A172 (cell line): ENCODE measurements at places on chromosomes 7 and 10. TPM values are rescaled to one million over a fixed set of nuclear protein-coding genes. Genes with fewer than 3 reads are reported as not detected.

GRCh38 chr10:45373576-45374349, at the start of gene ALOX5:
TSS of gene ALOX5 (plus strand) at chr10:45374216. CDS start at chr10:45374280, 64 bp downstream.
- DNase-seq = peak; percentile 20

- no peak for DNase-seq
Measured at GRCh38 chr7:19944363-19945120, 171.1 kb upstream of the TMEM196 start.

- DNase-seq = no peak
Measured at GRCh38 chr7:71752171-71752935, 620.4 kb downstream of the GALNT17 start.

DNA sequence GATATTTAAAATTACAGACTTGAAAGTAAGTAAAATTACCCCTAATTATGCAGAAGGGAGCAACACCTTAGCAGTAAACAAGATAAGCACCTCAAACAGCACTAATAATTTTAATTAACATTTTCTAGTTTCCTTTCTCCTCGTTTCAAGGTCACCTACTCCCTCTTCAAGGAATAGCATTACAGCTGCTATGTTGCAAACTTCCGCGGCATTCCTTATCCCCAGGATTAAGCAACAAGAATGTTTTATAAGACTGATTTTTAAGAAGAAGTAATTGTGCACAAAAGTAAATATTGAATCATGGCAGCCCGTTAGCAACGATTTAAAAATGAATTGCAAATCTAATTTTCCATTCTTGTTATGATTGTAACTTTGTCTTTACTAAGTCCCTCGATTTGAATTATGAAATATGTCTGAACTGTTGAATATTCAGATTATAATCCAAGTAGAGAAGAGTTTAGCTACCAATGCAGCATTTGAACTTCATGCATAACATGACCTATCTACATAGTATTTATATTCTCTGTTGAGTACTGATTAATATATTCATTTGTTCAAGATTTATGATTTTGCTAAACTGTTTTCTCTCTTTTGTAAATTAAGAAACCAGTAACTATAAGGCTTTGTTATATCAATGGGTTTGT, 593.5 kb upstream of the MGMT start:
- DNase-seq = no peak

- peak; percentile 59 for DNase-seq
Measured at GRCh38 chr10:89426230-89426868, 12.0 kb downstream of the IFIT5 start.

GRCh38 chr7:35037526-35038341, 449 bp upstream of the DPY19L1 start:
- DNase-seq = peak; percentile 87

DNA sequence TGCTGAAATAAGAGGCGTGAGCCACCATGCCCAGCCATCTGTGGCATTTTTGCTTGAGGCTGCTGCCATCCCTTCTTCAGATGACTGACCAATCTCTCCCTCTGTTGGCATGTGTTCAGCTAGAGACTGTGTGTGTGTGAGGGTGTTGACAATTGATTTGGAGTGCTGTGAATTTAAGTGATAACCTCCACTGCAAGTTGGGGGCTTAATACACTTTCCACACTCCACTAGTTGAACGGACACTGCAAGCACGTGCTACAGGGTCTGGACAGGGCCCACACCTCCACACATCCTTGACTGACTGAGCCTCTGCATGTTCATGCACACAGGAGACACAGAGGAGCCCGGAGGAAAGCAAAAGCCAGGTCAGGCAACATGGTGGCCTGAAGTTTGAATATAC, 51.3 kb downstream of the BRAF start:
- no peak for DNase-seq

Gene IL6
- total RNA-seq = 0.12 TPM in 1 of 2 replicates, not detected in the other

Gene CALY
- not detected in 2 replicates for total RNA-seq

Gene EIF4EBP2
- 30.2 and 31.6 TPM in 2 replicates for total RNA-seq

Gene LRWD1
- 43.6 and 52.0 TPM in 2 replicates for total RNA-seq
